Heart right ventricle (tissue), 16 donors: ENCODE measurements at places on chromosomes 7 and 10.

DNA sequence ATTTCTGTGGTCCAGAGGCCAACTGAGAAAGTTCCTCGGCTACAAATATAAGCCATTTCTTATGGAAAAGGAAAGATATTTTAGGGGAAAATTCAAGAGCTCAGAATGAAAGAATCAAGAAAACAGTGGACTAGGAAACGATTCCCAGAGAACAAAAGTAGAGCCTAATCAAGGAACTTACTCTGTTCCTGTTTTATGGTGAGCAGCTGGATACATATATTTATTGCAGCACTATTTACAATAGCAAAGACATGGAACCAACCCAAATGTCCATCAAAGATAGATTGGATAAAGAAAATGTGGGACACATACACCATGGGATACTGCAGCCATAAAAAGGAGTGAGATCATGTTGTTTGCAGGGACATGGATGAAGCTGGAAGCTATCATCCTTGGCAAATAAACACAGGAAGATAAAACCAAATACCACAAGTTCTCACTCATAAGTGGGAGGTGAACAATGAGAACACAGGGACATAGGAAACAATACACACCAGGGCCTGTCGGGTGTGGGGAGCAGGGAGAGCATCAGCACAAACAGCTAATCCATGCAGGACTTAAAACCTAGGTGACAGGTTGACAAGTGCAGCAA is 298.7 kb downstream of the THSD7A start:
- DNase-seq = no peak

DNA sequence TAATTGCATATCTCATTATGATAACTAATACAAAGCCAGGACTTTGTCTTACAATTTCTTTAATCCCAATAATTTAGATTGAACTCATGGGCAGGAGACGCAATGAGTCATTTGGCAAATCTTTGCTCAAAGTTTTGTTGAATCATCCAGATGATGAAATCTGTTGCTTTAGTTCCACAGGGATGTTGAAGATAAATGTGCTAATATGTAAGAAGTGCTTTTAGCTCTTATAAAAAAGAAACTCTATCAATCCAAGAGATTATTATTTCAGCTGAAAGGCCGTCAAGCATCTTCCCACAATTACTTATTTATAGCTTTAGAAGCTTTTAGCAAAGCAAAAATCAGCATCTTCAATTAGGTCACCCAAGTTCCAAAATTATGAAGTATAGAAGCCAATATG is 36.8 kb upstream of the ANK3 start:
- no peak for DNase-seq

DNA sequence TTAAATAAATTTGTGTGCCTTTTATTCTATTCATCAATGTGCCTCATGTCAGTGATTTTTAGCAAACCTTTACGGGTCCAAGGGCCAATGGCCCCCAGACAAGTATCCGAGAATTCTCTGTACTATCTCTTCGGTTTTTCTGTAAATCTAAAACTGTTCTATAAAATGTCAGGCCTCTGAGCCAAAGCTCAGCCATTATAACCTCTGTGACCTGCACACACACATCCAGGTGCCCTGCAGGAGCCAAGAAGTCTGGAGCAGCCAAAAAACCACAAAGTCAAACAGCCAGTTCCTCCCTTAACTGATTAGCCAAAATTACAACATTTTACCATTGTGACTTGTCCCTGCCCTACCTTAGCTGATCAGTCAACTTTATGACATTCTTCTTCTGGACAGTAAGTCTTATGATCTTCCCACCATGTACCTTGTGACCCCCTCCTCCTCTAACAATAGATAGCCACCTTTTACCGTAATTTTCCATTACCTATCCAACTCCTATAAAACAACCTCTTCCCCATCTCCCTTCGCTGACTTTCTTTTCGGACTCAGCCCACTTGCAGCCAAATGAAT is 363.8 kb downstream of the SEMA3D start:
- no peak for DNase-seq

- DNase-seq = no peak
Measured at GRCh38 chr10:98186681-98187080, 52.2 kb downstream of the R3HCC1L start.

- no peak for DNase-seq
Measured at GRCh38 chr10:125368146-125368545, 207.8 kb upstream of the CTBP2 start.

GRCh38 chr7:95327356-95327755 is 3.0 kb upstream of the PON1 start:
- DNase-seq = no peak

DNA sequence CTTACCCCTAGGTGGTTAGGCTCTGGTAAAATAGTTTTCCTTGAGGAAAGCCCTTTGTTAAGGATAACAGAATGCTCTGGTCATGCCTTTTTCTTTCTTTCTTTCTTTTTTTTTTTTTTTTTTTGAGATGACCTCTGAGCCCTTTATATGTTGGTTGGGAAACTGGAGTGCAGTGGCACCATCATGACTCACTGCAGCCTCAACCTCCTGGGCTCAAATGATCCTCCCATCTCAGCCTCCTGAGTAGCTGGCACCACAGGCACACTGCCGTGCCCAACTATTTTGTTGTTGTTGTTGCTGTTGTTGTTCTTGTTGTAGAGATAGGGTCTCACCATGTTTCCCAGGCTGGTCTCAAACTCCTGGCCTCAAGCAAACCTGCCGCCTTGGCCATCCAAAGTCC is 27.4 kb downstream of the NACAD start:
- DNase-seq = no peak

- DNase-seq = no peak
Measured at GRCh38 chr10:105691811-105692210, 1050.7 kb downstream of the SORCS3 start.

DNA sequence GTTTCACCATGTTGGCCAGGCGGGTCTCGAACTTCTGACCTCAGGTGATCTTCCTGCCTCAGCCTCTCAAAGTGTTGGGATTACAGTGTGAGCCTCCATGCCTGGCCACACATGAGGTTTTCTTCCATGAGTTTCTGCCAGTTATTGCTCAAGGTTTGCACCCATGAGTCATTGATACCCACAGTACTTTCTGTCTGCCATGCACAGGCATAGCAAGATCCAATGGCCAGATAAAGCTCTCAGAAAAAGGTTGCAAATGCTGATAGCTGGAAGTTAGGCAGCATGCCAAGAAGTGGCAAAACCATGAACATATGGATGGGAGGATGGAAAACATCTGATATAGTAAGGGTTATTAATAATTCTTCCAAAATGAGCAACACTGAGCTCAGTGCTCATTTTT is 298.7 kb upstream of the NRG3 start:
- DNase-seq = no peak

- DNase-seq = no peak
Measured at GRCh38 chr10:133031541-133032125, 56.1 kb upstream of the ADGRA1 start.

DNA sequence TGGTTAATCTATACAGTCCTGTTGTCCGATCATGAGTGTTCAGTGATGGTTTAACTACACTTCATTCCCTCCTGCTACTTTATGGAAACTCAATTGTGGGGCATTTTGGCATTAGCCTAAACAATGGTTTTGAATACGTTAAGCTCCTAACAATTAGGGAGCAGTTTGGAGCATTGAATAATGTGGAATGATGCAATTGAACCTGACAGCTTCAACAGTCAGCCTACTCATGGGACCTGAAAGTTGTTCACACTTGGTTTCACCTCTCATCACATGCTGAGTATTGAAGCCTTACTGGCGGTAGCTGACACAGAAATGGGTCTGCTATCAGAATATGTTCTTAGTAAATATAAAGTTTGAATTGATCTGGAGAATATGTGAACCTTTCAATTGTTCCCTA is 186.1 kb downstream of the MLLT10 start:
- no peak for DNase-seq

DNA sequence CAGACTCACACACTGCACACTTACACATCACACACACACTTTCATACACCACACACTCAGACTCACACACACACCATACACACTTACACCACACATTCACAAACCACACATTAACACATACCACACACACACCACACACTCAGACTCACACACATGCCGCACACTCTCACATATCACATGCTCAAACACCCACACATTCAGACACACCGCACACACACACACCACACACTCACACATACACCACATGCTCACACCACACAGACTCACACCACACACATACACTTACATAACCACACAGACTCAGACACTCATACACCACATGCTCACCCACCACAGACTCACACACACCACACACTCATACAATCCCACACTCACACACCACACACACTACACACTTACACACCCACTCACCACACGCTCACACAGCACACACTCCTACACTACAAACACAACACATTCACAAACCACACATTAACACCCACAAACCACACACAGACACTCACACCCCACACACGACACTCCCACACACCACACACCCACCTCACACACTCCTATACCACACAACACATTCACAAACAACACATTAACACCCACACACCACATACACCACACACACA is 125.4 kb downstream of the EVX1 start:
- no peak for DNase-seq

GRCh38 chr10:132590094-132590751 is 52.6 kb downstream of the INPP5A start:
- DNase-seq = no peak

- peak; percentile 63 for DNase-seq
Measured at GRCh38 chr10:123614888-123615287, 51.3 kb upstream of the GPR26 start.

DNA sequence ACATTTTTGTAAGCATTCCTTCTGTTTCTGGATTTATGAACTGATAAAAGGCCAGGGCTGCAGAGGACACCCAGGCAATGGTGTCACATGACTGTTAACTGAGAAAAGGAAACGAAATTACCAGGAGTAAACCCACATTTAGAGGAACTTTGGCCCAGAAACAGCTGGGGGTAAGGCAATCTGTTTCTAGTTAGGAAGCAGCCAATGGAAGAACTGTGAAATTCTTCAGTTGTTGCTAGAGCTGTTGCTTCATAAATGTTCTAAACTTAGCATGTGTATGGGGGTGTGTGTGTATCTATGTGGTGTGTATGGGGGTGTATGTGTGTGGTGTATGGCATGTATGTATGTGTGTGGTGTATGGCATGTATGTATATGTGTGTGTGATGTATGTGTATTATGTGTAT is 11.8 kb upstream of the PDCD4 start:
- no peak for DNase-seq

DNA sequence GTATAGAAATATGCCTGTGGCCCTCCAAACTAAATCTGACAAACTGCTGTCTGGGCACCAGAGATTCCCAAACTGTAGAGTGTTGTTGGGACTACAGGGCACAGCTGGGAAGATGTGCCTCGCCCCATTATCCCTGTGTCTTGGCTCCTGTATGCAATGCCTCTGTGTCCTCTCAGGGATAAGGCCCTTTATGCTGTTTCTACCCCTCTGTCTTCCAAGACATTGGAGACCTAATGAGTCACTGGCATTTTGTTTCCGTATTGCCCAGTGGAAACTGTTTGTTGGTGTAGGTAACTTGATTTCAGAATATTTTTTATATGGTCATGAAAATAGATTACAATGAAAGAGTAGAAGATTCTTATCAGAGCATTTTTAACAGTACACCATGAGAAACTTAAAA is 183.2 kb downstream of the GLI3 start:
- no peak for DNase-seq

DNA sequence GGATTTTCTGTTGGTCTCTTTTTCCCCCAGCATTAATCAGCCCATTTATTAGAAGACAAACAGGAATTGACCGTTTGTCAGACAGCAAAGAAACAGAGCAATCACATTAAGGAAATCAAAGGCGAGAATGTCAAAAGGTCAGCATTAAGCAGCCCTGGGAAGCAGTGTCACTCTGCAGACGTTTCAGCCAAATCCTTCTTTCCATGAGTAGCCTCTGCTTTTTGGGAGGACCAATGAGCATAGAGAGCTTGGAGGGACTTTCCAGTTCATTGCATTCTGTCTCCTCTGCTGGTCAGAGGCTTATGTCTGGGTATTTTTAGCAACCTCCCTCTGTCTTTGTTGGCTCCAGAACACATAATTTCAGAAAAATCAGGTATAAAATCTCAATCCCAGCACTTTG is 481.4 kb downstream of the GALNT17 start:
- DNase-seq = no peak

- DNase-seq = no peak
Measured at GRCh38 chr7:146645383-146645976, 528.9 kb downstream of the CNTNAP2 start.

DNA sequence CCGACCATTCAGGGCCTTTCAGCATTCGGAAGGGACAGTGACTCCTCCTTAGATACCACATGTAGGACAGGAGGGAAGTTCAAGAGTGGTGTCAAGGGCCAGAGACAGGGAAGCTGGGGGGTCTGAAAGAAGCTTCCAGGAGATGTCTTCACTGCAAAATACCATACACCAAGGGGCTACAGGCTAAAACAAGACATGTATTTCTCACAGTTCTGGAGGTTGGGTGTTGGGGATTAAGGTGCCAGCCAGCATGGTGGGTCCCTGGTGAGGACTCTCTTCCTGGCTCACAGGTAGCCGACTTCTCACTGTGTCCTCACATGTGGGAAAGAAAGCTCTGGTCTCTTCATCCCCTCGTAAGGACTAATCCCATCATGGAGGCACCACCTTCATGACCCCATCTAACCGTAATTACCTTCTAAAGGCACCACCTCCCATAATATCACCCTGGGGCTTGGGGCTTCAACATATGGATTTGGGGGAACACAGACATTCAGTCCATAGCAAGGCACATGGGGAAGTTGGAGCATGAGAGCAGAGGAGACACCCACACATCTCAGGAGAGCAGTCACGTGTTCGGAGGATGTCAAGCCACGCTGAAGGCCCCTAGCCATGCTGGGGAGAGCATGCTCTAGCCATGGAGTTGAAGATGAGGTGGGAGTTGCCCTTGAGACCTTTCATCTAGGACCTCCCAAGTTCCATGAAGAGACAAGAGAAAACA is 73.9 kb upstream of the GDF10 start:
- no peak for DNase-seq

- DNase-seq = no peak
Measured at GRCh38 chr7:116591202-116592040, 66.6 kb downstream of the CAV1 start.

DNA sequence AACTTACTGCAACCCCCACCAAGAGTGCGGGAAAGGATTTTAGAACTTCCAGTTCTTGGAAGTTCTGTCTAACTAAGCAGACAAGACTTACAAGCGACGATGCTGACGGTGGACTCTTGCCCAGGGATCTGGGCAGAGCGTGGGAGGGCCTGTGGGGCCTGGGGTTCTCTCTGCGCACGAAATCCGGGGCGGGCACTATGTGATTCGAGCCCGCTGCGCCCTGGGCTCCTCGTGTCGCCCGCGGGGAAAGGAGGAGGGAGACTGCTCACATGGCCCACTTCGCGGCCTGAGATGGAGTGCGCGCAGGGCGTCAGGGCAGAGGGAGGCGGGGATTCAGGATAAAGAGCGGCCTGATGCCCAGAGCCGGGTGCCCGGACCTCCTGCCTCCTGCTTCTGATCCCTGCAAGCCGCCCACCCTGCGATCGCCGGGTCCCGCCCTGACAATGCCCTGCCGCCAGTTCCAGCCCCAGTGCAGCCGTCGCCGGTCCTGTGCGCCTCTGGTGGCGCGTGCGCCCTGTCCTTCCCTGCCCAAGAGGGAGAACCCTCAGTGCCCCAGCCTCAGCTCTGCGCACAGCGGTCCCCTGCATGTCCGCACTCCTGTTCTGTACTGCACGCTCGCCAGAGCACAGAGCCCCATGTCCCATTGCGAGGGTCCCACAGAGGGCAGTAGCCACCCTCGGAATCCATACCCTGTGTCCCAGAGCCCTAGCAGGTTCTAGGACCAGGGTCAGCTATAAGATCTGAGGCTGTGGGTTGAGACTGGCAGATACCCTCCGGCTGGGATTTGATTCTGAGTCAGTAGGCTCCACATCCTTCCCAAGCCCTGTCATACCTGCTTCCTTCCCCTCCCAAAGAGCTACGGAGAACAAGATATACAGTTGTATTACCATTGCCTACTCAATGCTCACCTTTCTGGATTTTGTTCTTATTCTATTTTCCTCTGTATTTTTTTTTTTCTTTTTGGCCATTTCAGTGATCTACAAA is 99.4 kb upstream of the TMEM106B start:
- no peak for DNase-seq
